Stimulated activated naive B cell treated with anti-CD40 and anti-IgM and Interleukin-4, amounts not matched to agents 10 μg/mL and 1 μg/mL and 100 μg/mL, for 72 hours (primary cell): ENCODE measurements at places on chromosomes 6 and 20.

DNA sequence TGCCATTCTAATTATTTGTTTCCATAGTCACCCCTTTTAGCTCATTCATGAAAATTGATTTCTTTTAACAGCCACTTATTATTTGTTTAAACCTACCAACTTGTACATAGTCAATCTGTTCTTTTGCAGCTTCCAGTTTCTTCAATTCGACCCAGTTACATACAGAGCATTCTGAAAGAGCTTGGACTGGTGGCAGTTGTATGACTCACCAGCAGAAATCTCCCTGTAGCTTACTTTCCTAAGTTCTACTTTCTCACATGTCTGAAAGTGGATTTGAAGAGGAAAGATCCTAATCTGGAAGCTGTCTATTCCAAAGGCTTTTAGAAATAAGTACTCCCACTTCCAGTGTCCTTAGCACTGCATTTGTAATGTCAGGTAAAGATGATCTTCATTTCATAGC is 447.9 kb downstream of the HTR1B start:
- DNase-seq, result no peak

DNA sequence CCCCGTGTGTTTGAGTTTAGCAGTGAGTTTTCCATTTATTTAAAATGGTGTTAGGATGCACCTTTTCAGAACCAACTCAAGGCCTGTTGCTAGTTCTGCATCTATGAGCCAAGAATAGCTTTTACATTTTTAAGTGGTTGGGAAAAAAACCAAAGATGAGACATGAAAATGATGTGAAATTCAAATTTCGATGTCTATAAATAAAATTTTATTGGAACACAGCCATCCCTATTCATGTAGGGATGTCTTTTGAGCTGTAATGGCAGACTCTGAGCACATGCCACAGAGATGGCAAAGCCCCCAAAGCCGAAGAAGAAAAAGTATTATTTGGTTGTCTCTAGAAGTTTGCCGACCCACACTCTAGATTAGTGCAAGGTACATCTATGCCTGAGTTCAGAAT is 5.0 kb upstream of the NEDD9 start:
- DNase-seq, result no peak

DNA sequence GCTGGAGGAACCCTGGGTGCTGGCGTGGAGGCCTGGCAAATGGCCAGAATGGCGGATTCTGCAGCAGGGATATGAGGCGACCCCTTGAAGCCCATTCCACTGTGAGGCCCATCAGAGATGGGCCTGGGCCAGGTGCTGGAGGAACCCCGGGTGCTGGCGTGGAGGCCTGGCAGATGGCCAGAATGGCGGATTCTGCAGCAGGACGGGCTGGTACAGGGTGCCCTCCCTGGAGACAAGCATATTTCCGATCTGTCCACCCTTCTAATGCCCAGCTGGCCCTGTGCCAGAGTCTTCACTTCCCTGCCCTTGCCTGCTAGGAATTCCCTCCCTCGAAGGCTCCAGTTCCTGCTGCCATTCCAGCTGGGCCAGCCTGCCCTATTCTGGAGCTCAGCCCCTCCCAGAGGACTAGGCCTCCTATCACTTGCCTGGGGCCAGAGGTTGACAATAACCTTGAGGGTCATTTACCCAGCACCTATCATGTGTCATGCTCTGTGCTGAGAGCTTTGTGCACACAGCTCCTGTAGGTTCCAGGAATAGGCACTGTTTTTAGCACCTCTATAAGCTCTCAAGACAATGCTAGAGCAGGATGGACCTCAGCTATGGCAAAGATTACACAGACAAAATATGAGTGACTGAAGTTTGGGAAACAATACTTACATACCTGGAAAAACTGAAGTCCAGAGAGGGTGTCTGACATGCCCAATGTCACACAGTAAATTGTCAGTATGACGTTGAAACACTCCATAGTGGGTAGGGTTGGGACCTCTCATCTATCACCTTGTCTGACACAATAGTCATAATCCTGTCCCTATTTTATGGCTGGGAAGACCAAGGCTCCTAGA is 21.4 kb downstream of the SUN5 start:
- no peak for DNase-seq

DNA sequence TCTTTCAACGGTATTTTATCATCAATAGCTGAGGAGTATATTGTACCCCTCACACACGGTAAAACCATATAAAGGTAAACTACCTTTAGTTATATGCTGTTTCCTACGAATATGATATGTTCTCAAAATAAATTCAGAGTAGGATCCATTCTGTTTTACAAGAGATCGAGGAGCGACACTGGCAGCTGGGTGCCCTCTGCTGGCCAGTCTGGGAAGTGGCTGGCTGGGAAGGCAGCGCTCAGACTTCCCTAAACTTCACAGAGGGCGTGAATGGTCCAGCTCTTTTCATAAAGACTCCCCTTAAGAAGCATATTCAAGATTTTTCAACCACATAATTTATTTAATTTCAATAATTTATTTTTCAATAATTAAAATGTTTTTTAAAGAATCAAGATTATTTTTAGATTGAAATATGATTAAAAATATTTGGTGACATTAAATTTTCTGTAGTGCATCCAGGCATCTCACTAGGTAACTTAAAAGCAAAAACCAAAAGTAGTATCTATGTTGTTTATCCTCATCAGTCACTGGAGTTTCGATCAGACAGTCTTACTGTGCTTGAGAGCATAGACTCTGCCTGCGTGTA is 187.5 kb upstream of the PDE10A start:
- DNase-seq, result peak; percentile 18

DNA sequence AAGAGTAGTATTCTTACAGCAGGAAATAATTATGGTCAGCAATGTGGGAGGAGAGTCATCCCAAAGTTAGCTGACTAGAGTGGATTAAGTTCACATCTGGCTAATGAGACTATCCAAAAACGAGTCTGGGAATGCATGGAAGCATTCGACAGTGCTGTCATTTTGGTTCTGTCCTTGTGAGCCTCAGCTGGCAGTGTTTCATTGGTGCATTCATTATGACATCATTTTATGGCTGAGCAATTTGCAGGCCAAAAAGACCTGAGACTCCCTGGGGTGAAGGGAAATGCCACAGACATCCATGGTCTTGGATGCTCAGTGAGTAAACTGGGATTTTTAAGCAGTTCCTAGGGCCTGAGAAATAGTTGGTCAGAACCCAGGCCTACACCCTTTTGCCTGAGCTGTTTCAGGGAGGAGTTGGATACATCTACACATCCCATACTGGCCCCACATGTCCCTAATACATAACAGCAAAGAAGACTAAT is 196.4 kb upstream of the CCN2 start:
- DNase-seq, result no peak

DNA sequence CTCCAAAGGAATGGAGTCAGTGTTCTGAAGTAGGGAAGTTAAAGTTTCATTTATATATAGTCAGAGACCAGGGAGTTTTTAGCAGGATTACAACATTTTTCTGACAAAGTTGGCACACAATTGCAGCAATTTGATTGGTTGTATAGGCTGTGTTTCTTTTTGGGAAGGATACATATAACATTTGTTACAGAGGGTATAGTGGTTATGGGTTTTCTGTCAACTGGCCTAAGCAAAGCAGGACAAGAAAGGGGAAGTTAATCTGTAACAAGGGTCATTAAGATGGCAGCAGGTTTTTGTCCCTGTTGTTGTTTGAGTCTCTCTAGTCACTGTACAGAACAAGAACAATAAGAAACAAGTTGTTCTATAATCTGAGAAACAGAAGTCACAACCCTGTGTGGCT is 41.4 kb downstream of the TPD52L1 start:
- DNase-seq, result no peak

GRCh38 chr6:22295145-22295544 is 1.7 kb downstream of the PRL start:
- no peak for DNase-seq
